Lung (tissue), 17 donors: ENCODE measurements at places on chromosomes 1 and 21.
A peak's percentile ranks its signal among the peaks of the same experiment; 100 is the strongest.

GRCh38 chr1:53332186-53332564 is 4.3 kb upstream of the LRP8 start:
- DNase-seq: no peak

- no peak for DNase-seq
Observed at GRCh38 chr21:33064623-33065390, 5.1 kb upstream of the OLIG1 start.

DNA sequence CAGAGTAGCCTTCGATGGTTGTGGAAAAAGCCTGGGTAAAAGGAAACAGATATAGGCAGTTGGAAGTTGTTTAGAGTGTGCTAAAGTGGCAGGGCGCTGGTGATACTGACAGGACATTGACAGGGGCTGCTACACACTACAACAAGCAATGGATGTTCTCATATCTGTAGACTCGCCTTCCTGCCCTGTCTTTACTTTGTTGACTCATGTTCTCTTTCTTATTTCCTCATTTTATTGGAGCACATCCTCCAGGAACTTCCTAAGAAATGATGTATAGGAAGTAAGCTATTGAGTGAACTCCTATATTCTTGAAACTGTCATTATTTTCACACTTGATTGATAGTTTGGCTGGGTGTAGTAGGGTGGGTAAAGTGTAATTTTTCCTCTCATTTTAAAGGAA is 51.0 kb downstream of the C4BPA start:
- no peak for DNase-seq

- DNase-seq: no peak
Observed at GRCh38 chr1:240455228-240455821, 156.6 kb downstream of the GREM2 start.

DNA sequence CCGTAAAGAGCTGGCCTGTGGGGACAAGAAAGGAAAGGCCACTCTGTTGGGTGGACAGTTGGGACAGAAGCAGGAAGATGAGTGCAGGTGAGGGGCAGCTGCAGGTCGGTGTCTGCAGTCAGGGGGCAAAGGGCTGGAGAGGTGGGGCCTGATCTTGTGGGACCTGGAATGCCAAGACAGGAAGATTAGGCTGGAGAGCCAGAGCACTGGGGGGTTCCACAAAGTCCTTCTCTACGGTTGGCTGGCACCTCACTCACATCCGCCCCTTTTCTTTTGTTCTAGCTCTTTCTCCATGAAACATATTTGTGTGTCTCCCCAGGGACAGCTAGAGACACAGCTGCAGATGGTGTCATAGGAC is 404.1 kb downstream of the PTPRU start:
- no peak for DNase-seq

DNA sequence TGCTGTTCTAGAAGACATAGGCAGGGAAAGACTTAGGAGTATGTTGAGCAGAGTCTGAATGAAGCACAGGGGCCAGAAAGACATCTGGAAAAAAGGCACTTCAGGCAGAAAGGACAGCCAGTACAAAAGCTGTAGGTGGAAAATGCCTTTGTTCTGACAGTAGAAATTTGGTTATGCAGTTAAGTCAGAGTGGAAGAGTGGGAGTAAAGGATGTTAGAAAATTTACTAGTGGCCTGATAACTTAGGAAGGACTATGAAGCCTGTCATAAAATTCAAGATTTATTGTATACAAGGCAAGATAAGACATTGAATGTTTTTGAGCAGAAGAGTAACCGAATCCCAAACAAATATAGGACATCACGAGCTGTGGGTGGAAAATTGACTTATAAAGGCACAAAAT is 987.9 kb downstream of the PLA2G4A start:
- DNase-seq: no peak

DNA sequence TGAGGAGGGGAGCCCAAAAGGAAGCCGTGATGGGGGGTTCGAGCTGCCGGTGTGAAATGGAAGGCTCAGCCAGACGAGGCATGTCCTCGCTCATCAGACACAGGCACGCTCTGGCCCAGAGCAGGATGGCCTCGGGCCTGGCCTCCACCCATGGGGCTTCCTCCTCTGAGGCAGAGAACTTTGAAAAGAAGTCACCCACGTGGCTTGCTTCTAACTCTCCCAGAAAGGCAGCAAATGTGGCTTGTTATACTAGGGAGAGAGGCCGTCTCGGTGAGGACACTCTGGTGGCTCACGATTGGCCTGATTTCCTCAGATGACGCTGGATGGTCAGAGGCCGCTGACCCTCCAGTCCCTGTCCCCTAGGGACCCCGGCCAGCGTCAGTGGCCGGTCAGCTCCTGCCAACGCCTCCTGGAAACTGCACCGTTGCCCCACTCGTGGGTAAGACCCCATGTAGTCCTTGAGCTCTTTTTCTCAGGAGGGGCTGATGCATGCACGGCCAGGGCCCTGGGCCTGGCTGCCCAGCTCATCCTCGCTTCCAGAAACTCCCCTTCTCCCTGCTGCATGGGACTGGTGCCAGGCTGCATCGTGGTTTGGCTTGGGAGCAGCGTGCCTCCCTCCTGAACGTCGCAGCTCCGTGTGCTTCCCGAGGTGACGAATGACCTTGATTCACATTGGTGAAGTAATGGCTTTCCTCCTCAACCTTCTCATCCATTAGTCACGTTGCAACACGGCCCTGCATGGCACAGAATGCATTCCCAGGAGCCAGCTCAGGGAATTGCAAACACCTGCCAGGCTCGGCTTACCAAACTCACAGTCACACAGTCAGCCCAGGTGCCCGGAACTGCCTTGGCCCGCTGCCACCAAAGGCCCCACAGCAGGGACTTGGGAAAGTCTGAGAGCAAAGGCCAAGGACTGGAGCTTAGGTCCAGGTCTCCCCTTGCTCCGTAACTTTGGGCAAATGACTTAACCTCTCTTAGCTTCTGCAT is 58.8 kb downstream of the TOMM20 start:
- no peak for DNase-seq

GRCh38 chr1:230864441-230864840 is 3.9 kb downstream of the C1orf198 start:
- peak; percentile 58 for DNase-seq

DNA sequence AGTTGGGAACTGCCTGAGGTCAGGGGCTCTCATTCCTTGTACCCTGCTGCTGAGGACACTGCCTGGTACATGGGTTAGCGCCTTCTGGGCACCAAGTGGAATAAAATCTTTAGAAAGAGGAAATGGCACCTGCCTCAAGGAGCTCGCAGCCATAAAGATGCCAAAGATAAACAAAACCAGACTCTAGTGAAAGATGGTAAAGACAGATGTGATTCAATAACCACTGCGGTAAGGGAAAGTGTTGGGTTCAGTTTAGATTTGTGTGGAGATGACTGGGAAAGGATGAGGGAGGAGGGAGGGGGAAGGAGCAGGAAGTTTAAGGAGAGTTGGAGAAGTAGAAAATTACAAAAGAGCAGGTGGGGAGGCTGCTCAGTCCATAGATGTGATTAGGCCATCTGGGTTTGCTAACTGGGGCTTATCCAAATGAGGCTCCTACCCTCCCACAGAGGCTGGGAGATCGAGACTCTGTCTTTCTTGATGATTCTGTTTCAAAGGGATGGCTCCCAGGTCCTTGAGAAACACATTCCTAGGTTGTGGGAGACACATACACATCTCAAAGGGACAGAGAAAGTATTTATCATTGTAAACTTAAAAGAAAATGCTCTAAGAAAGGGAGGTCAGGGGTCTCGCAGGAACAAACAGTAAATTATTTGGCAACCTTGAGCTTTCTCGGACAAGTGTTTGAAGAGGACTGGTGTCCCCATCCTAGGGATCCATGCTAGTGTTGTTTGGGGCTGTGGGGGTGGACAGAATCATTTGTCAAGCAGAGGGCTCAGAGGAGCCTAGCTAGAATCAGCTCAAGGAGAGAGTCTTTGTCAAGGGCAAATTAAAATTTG is 65.7 kb upstream of the MORC3 start:
- DNase-seq: no peak

DNA sequence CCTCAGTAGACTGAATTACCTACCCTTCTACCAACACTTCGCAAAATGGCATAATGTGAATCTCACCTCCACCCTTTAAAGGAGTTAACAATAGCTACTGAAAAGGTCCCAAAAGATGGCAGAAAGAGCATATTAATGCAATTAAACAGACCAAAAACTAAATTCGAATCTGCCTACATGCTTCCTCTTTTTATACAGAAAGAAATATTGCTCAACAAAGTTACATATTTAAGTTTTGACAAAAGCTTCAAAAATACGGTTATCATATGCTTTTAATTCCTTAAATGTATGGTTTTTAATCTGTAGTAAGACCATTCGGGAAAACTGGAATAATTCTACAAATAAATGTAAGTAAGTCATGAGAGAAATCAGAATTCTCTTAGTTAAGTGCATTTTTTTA is 2.2 kb downstream of the APP start:
- DNase-seq: no peak

DNA sequence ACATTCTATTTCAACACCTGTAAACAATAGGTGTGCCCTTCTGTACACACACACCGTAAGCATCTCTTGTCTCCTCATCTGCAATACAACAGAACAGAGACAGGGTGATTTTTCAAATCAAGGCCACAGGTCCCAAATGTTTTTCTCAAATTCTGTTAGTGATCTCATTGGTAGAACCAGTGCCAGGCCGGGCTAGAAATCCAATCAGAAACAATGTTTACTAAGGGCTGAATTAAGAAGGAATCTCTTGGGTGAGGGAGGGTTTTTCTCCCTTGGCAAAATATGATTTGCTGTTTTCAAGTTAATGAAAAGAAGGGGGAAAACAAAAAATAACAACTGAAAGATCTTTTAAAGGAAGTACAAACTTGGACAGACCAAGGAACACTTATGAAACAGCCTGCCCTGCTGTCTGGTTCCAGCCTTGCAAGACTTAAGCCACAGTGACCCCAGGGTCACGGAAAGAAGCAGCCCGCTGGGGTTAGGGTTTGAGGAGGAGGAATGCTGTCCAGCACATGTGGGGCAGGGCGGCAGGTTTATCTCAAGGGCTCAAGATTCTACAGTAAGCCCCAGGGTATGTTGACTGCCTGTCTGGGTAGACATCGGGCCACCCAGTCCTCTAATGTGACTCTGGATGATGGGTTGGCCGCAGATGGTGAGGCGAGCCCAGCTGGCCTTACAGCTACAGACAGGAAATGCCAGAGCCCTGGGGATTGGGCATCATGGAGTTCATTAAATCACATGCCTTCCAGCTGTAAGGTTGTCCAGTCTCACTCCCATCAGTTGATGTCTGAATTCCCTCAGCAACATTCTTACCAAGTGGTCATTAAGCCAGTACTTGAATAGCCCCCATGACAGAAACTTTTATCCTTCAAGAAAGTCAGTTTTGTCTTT is 73.3 kb upstream of the SLC44A3 start:
- no peak for DNase-seq

GRCh38 chr1:218475275-218475674 is 130.1 kb downstream of the TGFB2 start:
- DNase-seq: no peak

DNA sequence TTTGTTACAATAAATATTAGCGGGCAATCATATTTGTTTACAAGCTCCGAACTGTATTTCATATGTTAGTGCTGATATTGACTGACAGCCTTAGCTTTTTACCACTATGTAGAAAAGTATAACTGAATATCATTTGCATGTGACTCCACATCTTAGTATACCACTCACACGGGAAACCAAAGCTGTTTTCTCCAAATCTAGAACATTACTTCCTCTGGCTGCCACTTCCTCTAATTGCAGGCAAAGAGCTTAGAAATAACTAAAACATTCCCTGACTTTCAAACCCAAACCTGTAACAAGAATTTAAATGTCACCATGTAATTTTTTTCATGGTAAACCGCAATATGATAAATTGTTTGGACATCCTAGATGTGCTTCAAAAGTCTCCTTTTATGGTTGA is 174.7 kb downstream of the LBR start:
- DNase-seq: no peak

DNA sequence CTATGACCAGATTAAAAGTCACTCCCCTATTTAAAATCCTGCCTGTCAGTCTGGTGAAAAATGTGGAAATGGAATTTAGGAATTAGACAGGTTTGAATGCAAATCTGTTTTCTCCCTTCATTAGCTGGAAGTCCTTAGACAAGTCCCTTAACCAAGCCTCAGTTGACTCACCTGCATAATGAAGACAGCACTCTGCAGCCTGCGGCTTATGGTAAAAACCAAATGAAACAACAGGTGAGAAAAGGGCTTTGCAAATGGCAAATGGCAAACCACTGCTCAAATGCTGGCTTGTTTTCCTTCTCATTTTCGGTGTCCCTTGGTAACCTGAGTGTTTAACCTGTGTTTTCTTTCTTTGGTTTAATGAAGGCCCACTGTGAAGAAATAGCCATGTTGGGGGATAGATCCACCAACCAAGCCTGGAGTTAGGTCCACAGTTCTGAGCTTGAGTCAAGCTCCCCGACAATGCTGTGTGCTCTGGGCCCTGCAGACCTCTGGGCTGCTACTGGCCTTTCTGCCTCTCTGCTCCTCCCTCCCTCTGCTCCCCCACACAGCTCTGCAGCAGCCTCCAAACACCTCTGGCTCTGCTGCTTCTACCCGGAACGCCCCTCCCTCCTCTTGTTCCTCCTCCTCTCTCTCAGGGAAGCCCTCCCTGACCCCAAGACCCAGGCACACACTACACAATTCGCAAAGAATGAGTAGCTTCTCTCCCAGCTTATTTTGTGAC is 641.8 kb downstream of the MATN1 start:
- DNase-seq: no peak

DNA sequence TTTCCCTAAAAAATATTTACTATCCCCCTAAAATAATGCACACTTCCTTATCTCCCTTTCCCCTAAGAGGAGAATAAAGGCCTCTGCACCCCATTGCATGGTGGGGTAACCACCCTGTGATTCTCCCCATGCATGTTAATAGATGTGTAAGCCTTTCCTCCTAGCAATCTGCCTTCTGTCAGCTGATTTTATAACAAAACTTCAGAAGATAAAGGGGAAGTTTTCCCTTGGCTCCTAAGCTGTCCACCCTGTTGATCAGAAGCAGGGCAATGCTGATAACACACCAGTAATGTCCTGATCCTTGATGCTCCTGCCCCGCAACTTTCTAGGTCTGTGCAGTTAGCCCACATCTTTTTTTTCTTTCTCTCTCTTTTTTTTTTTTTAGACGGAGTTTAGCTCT is 11.4 kb upstream of the RNF187 start:
- DNase-seq: no peak

DNA sequence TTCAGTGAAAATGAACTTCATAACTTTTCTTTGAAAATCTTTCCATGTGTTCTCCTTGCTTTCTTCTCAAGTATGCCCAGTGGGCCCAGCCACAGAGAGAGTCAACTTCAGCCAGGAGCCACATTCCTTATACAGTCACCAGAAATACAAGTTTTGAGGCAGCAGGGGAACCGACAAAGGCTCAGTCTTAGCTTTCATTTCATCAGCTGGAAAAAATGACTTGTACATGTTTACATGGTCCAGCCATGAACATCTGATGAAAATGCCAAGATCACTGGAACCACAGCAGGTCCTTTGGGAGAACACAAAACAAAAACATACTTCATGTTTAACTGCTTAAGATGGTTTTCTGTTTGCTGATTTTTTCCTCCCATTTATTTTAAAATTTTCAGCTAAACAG is 72.5 kb downstream of the SYDE2 start:
- peak; percentile 59 for DNase-seq

DNA sequence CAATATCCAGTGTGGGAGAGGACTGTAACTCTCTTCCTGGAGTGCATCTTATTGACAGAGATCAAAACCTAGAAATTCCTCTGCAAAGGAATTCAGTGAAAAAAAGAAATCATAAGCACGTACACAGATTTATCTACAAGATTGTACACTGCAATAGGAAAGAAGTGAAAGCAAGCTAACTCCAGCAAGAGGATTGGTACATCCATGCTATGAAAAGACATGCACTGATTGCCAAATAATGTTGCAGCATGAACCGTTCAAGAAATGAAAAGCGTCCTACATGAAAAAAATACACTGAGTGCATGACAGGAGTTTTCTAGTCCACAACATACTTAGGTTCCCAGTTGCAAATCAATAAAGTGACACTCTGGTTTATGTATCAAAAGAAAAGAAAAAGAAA is 1.9 kb upstream of the MGST3 start:
- no peak for DNase-seq
